NB4 (cell line): ENCODE measurements at places on chromosomes 2 and 18.

DNA sequence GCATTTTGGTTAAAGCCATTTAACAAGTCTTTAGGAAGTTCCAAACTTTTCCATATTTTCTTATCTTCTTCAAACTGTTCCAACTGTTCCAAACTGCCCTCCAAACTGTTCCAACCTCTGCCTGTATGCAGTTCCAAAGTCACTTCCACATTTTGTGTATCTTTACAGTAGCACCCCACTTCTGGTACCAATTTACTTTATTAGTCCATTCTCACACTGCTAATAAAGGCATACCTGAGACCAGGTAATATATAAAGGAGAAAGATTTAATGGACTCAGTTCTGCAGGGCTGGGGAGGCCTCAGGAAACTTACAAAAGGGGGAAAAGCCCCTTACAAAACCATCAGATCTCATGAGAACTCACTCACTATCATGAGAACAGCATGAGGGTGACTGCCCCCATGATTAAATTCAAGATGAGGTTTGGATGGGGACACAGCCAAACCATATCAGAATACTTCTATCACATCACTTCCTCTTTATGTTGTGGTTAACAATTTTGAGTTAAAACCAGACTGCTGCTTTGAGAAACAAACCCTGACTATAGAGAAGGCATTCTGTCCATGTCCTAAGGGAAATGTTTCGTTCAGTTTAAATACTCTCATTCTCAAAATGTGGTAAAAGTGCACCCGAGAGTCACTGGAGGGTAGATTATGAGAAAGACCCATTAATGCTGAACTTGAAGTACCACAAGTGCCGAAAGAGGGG lies 11.0 kb downstream of the IL18R1 start:
- DNase-seq: peak; percentile 18

GRCh38 chr2:222774941-222775340 lies 85.9 kb upstream of the ACSL3 start:
- DNase-seq: peak; percentile 9

DNA sequence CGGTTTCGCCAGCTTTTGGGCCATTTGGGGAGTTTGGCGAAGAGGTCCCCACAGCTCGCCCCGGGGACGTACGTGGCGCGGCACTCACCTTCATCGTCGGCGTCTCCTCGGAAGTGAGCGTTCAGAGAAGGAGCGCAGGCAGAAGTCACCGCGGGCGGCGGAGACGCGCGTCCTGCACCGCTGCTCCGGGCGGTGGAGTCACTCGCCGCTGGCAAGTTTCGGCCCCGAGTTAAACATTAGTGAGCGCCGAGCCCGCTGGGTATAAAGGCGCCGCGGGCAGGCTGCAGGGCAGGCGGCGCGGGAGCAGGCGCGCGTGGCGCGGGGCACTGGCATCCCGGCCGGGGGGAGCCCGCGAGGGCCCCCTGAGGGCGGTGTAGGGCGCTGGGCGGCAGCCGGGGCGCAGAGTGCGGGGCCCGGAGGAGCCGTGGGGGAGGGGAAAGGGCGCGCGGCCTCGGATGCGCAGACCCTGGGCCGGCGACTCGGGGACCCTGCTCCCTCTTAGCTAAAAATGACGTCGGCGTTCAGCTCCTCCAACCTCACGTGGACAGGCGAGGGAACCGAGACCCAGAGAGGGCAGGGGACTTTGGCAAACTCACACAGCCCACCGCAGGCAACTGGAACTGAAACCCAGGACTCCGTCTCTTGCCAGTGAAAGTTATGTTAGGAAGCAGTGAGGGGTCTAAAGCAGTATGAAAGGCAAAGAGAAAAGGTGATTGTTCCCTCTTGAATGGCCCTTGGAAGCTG lies at the start of gene DPP4:
Gene DPP4, minus strand, starts transcription at position 328 of the 744 bp plus-strand sequence. Its CDS starts 234 bp downstream, at position 94.
- peak; percentile 16 for DNase-seq

- peak; percentile 50 for DNase-seq
These were observed 44.8 kb downstream of the CHMP3 start for GRCh38 chr2:86518481-86518880.

DNA sequence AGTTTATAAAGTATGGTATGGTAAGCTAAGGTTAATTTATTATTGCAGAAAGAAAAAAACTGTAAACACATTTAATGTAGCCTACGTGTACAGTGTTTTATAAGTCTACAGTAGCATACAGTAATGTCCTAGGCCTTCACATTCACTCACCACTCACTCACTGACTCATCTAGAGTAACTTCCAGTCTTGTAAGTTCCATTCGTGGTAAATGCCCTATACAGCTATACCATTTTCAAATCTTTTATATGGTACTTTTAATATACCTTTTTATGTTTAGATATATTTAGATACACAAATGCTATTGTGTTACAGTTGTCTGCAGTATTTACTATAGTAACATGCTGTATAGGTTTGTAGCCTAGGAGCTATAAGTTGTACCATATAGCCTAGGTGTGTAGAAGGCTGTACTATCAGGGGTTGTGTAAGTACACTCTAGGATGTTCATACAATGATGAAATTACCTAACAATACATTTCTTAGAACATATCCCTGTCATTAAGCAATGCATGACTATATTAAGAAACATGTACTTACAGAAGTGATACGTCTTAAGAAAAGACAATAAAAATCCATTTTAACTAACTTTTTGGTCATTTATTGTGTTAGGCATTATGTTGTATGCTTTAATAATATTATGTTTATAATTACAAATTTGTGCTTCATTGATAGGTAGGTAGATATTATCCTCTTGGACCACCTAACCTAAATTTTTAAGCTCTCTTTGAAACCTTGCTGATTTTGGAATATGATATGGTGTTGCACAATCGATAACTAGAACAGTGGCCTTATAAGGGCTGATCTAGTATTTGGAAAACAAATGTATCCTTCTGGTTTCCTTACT lies 51.9 kb downstream of the VRK2 start:
- DNase-seq: no peak

DNA sequence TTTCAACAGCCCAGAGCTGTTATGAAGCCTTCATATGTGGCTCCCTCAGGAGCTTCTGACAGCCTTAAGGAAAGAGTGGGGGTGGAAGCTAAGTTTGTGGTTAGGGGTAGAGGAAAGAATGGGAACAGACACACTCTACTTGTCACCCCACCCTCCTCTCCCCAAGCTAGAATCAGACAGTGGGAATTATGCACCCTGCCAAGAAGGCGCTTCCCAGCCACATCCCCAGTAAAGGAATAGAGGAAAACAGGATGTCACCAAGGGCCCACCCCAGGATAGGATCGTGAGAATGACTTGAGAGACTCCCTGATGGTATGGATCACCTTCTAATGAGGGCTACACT lies 32.4 kb upstream of the EML4 start:
- no peak for DNase-seq

- DNase-seq: no peak
These were observed 61.4 kb upstream of the ASAP2 start for GRCh38 chr2:9145109-9145751.

DNA sequence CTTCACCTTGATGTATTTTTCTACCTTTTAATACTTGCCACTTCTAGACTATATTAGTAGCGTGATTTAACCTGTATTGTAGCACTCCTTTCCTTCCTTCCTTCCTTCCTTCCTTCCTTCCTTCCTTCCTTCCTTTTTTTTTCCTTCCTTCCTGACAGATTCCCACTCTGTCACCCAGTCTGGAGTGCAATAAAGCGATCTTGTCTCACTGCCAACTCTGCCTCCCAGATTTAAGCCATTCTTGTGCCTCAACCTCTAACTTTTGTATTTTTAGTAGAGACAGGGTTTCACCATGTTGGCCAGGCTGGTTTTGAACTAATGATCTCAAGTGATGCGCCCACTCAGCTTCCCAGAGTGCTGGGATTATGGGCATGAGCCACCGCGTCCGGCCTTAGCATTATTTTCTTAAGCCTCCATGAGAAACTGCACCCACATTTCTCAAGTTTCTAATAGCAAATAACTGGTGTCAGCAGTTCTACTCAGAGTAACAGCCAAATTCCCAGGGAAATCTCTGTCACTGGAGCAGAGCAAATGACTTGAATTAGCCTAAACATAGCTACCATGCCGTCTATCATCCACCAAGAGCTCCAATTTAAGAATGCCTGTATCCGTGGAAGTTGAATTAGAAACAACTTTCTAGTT lies 529.2 kb downstream of the LRP1B start:
- DNase-seq: no peak

DNA sequence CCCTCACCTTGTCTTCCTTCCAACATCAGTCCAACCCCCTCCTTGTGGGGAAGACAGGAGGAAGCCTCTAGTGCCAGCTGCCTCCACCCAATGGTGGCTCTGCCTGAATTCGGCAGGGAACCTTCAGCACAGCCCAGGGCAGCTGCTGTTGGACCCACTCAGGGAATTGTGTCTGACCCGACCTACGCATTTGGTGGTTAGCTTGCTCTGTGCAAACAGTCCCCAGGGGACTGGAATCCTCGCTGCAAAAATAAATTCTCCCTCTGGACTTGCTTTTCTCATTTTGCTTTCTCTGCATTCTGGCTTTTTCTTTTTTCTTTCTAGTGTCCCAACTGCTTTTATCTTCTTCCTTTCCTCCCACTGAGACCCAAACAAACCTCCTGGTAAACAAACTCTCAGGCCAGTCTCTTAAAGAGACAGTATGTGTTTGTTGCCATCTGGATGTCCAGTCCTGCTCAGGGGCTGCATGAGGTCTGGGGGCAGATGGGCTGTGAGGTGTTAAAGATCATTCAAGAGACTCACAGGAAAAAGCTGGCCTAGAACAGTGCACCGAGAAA lies 137.7 kb upstream of the HAAO start:
- peak; percentile 87 for DNase-seq

- no peak for DNase-seq
These were observed 137.2 kb upstream of the TTC39C start for GRCh38 chr18:23877371-23877770.

GRCh38 chr18:79367989-79368388 lies 27.7 kb upstream of the NFATC1 start:
- DNase-seq: no peak
